ENCODE measurements at places on chromosomes 7 and 10.
A peak's percentile ranks its signal among the peaks of the same experiment; 100 is the strongest.

DNA sequence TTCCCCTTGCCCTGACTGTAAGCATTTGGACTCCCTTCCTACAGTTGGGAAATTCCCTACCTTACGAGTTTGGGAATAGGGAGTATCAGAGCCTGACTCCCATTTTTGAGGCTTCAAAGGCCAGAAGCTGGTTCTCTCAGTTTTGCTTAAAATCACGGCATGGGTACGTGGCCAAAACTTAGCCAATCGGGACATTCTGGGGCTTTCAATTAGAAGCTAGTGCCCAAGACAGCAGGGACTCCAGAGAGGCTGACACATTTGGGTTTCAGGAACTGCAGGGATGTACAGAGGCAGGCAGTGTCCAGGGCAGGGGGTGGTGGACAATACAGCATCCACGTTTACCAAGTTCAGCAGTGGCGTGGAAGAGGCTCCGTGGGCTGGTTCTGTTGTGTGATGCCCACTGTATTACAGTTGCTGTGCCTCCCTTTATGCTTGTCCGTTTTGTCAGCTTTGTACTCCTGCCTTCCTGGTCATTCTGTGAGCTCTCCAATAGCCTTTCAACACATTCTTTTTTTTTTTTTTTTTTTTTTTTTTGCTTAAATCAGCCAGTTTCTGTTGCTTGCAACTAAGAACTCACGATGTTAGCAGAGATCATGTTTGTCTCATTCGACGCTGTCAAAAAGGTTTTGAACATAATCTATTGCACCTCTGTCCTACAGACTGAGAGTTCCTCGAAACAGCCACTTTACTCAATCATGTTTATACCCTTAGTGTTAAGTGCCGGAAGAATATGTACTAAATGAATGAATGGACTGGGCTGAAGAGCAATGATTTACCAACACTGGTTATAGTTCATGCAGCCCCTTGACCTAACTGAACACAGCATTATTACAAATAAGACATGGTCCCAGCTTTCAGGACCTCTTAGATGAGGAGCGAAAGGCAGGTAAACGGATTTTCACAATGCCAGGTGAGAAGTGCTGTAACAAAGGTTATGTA, 1.1 kb downstream of the GGCT start:
- DNase-seq: no peak

- no peak for DNase-seq
Measured at GRCh38 chr10:100528123-100528886, 1.4 kb downstream of the NDUFB8 start.

- no peak for DNase-seq
Measured at GRCh38 chr10:131972474-131973071, 9.2 kb downstream of the BNIP3 start.

DNA sequence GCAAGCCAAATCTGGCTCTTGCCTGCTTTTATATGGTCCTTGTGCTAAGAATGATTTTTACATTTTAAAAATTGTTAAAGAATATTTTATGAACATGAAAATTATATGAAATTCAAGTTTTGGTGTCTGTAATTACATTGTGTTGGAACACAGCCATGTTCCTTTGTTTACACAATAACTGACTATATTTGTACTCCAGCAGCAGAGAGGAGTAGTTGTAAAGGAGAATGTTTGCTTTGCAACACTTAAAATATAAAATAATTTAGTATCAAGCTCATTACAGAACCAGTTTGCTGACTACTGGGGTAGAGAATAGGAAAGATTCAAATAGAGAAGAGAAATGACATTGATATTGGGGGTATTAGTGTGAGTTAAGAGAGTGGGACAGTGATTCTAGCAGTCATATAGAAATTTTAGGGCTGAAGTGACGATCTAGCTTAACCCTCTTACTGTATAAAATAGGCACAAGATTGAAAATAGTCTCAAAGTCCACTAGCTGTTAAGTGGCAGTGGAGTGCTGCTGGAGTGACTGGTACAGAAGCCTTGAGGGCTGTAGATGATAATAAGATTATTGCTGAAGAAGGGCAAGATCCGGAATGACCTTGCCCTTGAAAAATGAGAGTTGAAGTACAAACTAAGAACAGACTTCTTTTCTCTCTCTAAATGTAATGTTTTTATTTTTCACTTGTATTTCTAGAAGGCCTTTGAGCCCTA, 28.2 kb downstream of the SGPL1 start:
- no peak for DNase-seq

GRCh38 chr10:34739915-34740314, 75.2 kb downstream of the PARD3 start:
- DNase-seq: no peak

DNA sequence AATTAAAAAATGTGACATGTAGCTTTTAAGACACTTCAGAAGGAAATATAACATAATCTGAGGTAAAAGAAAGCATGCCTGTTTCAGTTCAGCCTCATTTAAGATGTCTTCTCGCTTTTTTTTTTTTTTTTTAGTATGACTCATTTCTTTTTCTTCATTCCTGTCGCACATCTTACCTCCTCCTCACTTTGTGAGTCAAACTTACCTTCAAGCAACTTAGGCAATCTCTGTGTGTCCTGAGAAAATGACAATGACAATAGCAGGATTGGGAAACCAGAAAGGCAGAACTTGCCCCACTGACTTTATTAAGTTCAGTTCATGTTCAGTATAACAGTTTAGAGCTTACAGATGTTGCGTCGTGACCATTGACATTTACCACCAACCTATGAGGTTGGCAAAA, 7.7 kb downstream of the PTN start:
- no peak for DNase-seq

DNA sequence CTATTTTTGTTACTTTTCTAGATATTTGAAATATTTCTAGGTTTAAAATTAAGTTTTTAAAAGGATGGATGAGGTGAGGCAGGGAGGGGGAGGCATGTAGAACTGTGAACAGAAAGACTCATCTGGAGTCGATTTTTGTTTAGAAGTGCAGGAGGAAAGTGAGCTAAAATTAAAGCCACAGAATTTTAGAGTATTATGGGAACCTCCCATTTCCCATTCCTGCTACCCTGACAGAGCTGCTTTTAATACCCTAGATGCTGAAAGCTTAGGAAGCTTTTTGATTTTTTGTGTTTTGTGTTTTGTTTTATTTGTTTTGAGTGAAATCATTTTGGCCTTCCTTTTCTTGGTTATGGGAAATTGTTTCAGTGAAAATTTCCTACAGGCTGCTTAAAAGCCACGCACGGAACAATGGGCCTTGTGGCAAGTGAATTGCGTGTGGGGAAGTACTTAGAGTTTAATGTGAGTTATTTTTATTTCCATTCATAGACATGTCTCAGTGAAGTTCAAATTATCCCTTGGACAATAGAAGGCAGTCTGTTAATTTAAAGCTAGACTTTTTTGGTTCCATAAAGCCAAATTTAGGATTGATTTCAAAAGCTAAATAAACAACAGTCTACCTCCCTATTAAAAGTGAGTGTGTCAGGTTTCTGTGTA, 102.0 kb upstream of the HDAC9 start:
- DNase-seq: no peak

- DNase-seq: no peak
Measured at GRCh38 chr7:127979113-127979727, 52.0 kb downstream of the LRRC4 start.

GRCh38 chr10:76881477-76882220, 756.0 kb downstream of the KCNMA1 start:
- no peak for DNase-seq

DNA sequence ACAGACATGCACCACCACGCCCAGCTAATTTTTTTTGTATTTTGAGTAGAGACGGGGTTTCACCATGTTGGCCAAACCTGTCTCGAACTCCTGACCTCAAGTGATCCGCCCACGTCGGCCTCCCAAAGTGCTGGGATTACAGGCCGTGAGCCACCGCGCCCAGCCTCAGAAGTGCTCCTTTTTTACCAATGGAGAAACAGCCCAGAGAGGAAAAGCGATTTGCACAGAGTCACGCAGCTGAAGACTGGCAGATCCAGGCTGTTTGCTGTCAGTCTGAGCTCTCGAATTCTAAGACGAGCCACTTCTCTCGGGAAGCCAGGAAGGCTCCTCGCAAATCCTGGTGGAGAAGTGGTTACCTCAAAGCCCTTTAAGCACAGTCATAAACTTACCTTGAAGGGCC, 57.4 kb upstream of the SDK1 start:
- DNase-seq: no peak

- DNase-seq: peak; percentile 82
Measured at GRCh38 chr10:29257106-29257783, 31.6 kb upstream of the LYZL1 start.

DNA sequence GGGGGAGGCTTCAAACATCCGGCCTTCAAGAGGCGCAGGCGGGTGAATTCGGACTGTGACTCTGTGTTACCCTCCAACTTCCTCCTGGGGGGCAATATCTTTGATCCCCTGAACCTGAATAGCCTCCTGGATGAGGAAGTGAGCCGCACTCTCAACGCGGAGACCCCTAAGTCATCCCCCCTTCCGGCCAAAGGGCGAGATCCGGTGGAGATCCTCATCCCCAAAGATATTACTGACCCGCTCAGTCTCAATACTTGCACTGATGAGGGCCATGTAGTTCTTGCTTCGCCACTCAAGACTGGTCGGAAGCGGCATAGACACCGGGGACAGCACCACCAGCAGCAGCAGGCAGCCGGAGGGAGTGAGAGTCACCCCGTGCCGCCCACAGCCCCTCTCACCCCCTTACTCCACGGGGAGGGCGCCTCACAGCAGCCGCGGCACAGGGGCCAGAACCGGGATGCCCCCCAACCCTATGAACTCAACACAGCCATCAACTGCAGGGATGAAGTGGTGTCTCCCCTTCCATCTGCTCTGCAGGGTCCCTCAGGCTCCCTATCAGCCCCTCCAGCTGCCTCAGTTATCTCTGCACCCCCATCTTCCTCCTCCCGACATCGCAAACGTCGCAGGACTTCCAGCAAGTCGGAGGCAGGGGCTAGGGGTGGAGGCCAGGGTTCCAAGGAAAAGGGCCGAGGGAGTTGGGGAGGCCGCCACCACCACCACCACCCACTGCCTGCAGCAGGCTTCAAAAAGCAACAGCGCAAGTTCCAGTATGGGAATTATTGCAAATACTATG, 1.1 kb downstream of the MEPCE start:
- DNase-seq: no peak

DNA sequence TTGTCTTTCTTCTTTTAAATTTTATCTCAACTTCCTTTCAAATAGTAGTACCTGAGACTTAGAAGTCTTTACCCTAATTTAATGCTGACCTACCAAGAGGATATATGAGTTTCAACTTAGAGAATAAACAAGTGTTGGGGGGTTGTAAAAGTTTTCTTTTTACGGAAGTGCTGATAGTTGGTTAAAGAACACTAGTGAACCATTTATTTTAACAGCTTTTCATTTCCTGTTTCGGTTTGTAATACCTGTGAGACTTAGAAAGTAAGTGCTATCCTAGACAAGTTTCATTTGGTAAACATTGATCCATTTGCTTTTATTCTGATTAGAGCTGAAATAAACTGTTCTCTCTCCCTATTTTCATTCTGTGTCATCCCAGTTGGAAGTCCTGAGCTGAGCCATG, 683.1 kb upstream of the SORCS1 start:
- DNase-seq: no peak

DNA sequence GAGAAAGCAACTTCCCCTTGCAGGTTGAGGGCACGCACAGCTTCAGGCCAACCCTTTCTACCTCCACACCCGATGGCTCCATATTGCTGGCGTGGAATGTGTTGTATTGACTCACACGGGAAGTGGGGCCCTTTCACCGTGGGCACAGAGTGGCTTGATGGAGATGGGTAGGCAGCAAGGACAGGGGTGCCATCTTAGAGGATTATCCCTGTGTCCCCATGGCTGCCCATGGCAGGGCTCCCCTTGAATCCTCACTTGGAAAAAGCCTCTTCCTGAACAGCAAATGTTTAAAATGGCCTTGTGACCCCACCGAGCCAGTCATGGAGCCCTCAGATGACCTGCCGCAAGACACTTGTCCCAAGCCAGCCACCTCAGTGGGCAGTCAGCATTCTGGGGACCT, 31.2 kb downstream of the CXCL12 start:
- no peak for DNase-seq

- no peak for DNase-seq
Measured at GRCh38 chr7:2959103-2959680, 84.5 kb downstream of the CARD11 start.

- DNase-seq: no peak
Measured at GRCh38 chr10:20372748-20373147, 524.4 kb downstream of the NEBL start.

DNA sequence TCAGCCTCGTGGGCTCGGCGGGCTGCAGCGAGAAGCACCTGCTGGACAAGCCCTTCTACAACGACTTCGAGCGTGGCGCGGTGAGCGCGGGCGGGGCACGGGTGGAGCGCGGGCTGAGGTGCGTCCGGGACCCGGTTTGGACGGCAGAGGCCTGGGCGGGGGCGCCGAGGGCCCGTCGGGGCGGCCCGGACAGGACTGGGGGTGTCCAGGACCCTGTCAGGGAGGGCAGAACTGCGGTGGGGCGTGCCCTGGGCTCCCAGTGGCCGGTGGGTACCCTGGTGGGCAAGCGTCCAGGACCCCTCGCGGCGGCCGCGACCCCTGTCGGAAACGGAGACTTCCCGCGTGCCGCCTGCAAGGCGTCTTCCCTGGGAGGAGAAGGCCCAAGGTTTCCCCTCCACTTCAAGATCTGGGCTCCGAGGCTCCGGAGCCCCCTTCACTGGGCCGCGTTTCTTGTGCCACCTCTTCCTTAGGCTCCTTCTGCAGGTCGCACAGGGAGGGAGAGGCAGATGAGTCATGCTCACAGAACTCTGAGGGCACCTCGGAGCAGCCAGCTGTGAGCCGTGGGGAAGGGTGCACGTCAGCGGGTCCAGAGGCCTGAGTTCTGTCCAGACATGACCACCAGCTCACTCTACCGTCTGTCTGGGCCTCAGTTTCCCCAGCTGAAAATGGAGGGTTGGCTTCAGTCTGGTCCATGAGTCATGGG, 485 bp downstream of the ALOX5 start:
- no peak for DNase-seq

GRCh38 chr10:58385784-58386112, 538 bp downstream of the TFAM start:
- no peak for DNase-seq

- DNase-seq: no peak
Measured at GRCh38 chr10:61698968-61699655, 36.4 kb downstream of the CABCOCO1 start.

GRCh38 chr7:132249256-132249971, 326.9 kb downstream of the PLXNA4 start:
- no peak for DNase-seq

- no peak for DNase-seq
Measured at GRCh38 chr7:46170021-46170420, 248.9 kb upstream of the IGFBP3 start.

All from AG04449 (cell line).